Stimulated activated CD4-positive, alpha-beta T cell treated with anti-CD3 and anti-CD28 coated beads, Interleukin-2, amount 100 ng/mL, for 24 hours (primary cell): ENCODE measurements at places on chromosomes 6 and 20.

GRCh38 chr6:28657769-28658465 lies 132.2 kb downstream of the GPX5 start:
- DNase-seq: peak; percentile 73

- DNase-seq: peak; percentile 45
Observed at GRCh38 chr6:37314487-37315156, 39.2 kb upstream of the RNF8 start.

DNA sequence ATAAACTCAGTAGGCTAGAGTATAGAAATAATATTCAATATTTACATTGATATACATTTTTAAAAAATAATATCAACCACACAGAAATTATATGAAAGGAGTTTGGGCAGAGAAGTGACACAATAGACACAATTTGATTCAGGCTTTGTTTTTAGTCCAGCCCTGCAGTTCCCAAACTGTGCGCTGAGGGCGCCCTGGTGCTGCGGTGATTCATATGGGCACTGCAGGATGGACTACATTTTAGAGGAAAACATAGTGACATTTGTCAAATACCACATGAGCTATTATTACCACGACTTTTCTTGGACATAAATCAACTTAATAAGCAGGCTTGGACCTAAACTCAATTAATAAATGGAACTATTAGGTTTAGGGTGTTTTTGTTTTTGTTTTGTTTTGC lies 364.3 kb upstream of the ID4 start:
- peak; percentile 2 for DNase-seq

GRCh38 chr6:4256969-4257368 lies 121.6 kb upstream of the ECI2 start:
- no peak for DNase-seq

DNA sequence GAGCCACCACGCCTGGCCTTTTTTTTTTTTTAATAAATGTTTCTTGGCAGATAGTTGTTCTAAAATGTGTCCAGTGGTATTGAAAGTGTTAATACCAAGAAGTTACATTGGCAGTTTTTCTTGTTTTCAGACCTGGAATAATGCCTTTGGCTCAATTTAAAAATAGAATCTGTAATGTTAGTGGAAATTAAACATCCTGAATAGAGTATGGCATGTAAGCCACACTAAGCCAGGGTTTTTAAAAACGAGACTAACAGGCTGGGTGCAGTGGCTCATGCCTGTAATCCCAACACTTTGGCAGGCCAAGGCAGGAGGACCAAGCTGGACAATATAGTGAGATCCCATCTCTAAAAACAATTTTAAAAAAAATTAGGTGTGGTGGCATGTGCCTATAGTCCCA lies 25.3 kb downstream of the MCM8 start:
- DNase-seq: no peak
